Central memory CD8-positive, alpha-beta T cell (primary cell): ENCODE measurements at places on chromosomes 6 and 20.

GRCh38 chr20:30484009-30484748 is 773.3 kb upstream of the DEFB115 start:
- DNase-seq = no peak

DNA sequence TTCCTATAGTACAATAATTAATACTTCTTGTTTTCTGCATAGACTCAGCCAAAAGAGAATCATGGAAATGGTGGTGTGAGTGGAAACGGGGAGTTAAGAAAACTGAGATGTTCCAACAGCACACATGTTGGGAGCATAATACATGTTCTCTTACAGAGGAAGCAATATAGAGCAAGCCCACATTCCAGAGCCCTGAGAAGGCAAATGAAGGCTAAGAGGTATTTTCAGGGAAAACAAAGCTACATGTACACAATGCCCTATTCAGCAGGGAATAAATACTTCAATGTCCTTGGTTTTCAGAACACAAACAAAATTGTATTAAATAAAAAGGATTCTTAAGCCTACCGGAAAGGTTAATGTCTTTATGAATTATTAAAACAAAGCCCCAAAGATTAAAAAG is 35.1 kb upstream of the SMIM8 start:
- DNase-seq = no peak

DNA sequence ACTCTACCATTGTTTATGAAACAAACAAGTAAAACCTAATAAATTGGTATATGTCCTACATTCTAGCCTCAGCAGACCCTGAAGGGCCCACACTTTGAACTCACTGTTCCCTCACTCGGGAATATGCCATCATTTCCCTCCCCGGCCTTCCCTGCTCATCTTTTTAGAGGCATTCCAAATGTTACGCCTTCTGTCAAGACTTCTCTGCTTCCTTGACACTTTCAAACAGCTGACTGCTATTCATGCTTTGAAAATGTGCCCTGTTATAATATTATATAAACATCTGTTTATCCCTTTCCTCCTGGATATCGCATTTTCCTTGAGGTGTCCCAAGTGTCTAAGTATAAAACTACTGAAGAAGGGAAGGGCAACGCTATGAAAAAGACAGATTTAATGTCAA is 249.5 kb upstream of the THEMIS start:
- no peak for DNase-seq

DNA sequence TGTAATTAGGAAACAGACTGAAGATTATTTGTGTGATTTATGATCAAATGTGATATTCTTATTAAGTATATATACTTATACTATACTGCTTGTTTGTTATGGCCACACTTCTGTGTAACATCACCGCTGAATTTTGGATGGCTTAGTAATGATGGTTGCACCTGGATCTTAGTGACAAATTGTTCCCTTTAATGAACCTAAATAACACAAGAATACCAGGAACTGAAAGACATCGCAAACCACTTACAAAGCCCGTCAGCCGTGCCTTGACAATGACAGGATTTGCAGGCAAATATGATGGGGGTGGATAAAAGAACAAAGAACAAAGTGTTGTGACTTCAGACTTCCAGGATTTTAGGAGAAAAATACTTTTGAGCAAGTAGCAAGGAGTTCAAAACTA is 67.1 kb downstream of the LAMP5 start:
- no peak for DNase-seq

DNA sequence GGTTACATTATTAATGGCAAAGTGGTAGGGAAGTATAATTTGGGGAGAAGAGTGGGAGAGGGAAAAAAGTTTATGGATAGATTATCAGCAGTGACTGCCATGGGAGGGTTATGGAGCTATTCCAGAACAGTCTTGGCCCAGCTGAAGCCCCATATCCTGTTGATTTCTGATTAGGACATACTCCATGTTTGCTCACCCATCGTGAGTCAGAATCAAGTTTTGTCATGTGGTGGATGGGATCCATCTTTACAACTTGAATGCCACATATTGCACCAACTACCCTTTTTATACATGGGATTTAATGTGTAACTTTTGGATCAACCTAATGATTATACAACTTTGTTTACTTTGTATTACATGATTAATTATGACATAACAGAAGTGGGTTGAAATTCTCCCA is 217.0 kb downstream of the HAO1 start:
- no peak for DNase-seq

GRCh38 chr20:59813126-59813947 is 120.1 kb downstream of the SYCP2 start:
- DNase-seq = no peak

DNA sequence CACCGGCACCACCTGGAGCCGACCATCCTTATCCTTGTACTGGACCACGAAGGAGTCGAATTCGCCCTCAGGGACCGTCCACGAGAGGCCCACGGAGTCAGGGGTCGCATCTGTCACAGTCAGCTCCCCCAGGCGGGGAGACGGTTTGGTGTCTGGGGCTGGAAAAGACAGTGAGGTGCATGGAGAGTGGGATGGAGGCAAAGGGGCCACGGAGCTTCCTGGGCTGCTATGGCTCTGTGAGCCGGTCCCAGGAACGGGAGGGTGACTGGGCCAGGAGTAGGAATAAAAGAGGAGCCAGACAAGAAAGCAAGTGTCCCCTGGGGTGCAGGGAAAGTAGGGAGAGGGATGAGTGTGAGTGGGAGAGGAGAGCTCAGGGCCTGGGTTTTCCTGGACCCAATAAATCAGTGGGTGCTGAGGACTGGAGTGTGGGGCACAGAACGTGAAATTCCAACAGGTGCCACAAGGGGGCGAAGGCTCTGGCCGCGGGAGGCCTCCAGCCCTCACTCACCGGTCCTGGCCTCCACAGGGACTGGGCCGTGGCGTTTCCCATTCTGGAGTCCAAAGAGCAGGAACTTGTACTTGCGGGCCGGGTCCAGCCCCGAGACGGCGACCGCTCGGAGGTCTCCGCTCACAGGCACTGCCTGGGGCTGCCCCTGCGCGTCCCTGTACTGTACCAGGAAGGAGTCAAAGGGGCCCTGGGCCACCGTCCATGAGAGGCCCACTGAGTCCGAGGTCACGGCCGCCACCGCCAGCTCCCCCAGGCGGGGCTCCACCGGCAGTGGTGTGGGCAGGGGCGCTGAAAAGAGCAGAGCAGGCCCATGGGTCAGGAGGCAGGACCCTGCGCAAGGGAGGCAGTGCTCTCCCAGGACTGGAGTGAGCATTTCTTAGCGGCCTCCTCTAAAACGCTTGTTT is 9.9 kb downstream of the CYP21A2 start:
- peak; percentile 69 for DNase-seq

DNA sequence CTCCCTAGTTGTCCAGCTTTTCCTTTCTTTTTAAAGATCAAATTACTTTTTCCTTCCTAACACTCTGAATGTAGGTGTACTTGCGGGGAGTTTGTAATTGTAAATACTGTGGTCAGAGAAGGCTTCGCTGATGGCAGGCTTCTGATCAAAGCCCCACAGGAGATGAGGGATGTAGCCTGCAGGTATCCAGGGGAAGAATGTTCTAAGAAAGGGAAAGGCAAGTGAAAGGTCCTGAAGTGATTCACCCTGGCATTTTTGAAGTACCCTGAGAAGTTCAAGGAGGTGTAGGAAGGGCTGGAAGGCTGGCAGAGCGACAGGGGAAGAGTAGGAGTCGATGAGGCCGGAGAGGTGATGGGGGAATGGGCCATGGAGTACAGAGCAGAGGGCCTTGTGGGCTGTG is 38.2 kb upstream of the CCN6 start:
- no peak for DNase-seq

DNA sequence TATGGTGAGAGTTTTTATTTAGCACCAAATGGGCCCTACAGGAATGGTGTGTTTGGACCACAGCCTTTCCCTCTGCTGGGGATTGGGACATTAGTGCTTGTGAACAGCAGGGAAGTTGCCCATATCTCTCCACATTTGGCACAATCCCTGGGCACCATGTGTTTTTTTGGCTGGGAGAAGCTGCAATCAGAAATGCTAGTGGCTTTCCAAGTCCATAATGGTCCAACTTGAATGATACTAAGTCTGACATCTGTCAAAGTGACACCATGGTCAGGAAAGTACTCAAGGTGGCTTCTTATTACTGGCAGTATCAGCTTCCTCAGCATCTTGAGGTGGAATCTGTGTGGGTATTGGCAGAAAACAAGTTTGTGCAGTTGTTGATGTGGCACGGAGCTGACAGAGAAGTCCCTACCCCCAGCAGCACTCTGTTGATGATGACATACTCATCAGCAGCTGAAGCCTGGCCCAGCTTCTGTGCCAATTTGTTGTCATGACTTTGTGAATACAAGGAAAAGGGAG is 53.0 kb downstream of the SASH1 start:
- DNase-seq = no peak

DNA sequence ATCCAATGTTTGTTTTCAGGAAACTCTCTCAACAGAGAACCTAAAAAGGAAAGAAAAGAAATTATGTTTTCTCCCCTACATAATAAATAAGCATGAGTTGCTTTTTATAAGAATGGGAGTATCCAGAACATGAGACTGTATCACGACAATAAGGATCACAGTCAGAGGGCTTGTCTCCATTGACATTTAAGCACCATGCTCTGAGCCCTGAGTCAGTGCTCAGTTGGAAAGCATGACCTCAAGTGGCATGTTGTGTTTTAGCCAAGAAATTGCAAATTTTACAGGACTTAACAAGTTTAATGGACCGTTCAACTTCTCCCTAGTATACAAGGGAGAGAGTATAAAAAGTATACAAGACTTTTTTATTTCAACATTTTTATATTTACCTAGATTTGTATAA is 431.6 kb downstream of the GJA1 start:
- DNase-seq = no peak

DNA sequence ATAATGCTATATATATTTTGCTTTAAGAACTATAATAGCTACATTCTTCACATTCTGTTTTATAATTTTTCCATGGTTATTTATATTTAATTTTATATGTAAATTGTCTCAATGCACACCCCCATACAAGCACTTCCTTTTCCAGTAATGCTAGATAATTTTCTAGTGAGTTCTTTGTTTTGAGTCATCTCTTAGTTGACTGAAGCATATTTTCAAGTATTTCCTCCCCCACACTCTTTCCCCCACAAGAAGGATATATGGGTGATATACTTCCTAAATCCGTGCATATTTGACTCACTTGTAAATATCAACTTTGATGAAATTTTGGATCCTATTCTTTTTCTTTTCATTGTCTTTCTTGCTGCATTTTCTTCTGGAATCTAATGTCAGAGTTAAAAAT is 82.1 kb upstream of the SRSF6 start:
- DNase-seq = no peak

- DNase-seq = no peak
Measured at GRCh38 chr20:49838546-49838945, 25.9 kb downstream of the SLC9A8 start.

DNA sequence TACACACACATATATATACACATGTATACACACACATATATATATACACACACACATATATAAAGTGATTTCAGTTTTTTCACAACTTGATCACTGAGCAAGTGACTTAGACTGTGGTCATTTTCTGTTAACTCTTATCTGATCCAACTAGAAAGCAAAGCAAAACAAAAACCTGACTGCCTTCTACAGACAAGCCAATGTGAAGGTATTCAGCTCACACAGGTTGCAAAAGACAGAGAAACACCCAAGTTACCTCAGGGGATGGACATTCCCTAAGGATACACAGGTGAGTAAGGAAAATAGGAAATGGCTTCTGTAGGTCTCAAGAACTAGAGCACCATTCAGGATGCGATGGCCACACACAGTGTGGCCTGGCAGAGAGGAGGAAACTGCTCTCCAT is 58.4 kb upstream of the IER3 start:
- no peak for DNase-seq
